ENCODE measurements at places on chromosomes 2 and 18. TPM values are rescaled to one million over a fixed set of nuclear protein-coding genes. Genes with fewer than 3 reads are reported as not detected.

The ZSWIM2 gene
- not detected for total RNA-seq

The TGIF1 gene
- 43.0 TPM for total RNA-seq

- no peak for DNase-seq
These were observed 22.5 kb upstream of the MAP3K20 start for GRCh38 chr2:173053043-173053699.

- DNase-seq = peak; percentile 88
These were observed at the start of gene SP9 for GRCh38 chr2:174334781-174335251. SP9 (plus strand) TSS chr2:174334954; CDS start chr2:174335093, 139 bp downstream.

GRCh38 chr2:15730545-15731212 lies 139.0 kb downstream of the DDX1 start:
- DNase-seq = peak; percentile 99

DNA sequence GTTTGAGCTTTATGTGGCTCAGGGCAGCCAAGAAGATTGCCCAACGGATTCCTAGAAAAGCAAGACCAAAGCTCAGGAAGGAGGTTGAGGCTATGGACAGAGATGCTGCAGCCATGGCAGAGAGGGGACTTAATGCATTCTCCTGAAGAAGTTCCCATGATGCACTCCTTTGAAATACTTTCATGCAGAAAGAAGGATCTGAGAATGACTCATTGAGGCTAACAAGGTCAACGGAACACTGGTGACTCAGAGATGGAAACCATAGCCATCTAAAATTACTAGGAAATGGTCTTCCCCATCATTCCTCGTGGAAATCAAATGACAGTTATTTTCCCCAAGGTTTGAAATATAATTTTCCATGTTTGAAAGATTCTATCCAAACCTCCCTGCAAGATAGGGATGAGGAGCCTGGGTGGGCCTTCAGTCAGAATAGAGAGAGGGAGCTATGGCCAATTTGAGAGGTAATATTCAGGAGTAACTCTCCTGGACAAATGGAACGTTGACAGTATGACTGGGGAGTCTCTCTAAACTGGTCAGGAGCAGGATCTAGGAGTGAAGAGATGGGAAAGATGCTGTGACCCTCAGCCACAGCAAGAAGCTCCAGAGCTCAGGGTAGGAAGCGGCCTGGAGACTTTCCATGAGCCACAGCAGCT lies 63.0 kb downstream of the REEP1 start:
- peak; percentile 17 for DNase-seq

DNA sequence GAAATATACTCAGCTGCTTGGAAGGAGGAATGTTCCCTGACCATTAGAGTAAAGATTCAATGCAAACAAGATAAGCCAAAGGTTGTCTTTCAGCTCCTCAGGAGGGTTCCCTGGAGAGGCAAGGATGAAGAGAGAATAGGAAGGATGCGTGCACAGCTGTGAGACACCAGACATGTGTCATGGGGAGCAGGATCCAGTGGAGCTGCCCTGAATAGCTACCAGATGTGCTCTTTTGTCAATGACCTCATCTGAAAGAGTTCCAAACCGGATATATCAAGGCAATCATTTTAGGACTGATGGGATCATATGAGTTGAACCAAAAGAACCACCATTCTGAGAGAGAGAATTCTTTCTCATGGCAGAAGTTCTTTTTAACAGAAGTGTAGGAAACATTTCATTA lies 490.6 kb downstream of the IRS1 start:
- DNase-seq = no peak

GRCh38 chr2:66496670-66497420 lies 61.9 kb downstream of the MEIS1 start:
- DNase-seq = no peak

All from cardiac muscle cell (in vitro differentiated cells and primary cell).